ENCODE measurements at places on chromosomes 13 and 19.

GRCh38 chr19:19342086-19343015 lies 21.7 kb downstream of the MAU2 start:
- no peak for DNase-seq

DNA sequence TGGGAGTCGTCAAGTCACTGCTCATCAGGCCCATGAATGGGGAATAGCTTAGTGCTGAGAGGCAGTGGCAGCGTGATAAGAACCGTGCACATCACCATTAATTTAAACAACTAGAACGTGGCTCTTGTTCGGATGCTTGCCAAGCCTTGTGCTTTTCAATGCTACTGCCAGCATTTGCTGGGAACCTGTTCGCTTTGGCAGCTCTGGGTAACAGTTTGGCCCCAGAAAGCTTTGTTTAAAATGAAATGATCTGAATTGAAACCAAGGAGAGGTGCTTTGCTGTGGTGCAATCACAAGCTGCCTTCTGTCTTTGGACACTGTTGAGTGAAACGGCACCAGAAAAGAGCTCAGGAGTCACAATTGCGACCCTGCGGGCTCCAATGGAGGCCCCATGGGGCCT lies 53.5 kb upstream of the OLFM4 start:
- DNase-seq: no peak

DNA sequence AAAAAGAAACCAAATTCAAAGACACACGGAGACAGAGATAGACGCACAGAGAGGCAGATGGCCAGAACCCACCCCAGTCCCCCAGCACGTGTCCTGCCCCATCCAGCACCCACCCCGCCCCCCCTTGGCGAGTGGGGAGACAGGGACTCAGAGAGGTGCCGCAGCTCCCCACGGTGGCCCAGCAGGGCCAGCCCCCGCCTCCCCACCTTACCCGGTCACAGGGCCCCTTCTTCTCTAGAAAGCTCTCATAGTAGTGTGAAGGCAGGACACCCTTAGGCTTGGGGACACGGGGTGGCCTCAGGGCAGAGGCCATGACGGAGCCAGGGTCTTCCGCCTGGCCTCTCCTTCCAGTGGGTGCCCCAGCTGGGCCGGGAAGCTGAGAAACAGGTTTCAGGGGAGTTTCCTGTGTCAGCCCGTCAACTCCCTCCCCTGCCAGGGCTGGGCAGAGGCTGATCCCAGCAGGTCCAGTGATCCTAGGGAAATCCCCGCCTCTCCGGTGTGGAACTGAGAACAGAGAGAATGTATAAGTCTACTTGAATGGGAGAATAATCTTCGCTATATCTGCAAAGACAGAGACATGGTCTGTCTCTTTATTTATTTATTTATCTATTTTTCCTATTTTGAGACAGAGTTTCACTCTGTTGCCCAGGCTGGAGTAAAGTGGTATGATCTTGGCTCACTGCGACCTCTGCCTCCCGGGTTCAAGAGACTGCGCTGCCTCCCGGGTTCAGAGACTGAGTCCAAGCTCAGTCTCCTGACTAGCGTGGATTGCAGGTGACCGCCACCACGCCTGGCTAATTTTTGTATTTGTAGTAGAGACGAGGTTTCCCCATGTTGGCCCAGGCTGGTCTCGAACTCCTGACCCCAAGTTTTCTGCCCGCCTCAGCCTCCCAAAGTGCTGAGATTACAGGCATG lies at the start of gene STAP2:
TSS of gene STAP2 (minus strand) at position 387 of the 915 bp plus-strand sequence. CDS start at position 313, 74 bp downstream.
- DNase-seq: no peak

DNA sequence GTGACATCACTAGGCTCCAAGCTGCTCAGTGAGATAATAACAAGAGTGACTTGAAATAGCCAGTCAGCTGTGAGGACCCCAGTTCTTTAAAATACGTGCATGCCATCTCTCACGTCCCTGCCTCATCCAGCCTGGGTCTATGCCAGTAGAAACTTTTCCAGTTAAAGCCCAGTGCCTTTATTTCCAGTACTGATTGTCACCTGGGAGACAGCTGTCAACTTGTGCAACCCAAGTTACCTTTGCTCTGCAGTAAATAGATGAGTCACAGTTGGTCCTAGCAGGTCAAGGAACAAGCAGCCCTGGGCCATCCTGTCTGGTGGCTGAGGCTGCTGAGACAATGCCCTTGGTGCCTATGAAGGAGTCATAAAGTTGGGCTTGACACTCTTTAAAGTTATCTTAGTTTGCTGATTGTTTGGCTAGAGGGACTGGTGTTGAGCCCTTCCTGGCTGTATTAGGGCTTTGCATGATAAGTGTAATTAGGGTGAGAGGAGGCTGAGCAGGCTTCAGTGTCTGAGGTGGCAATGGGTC lies 228.7 kb downstream of the LACC1 start:
- DNase-seq: no peak

DNA sequence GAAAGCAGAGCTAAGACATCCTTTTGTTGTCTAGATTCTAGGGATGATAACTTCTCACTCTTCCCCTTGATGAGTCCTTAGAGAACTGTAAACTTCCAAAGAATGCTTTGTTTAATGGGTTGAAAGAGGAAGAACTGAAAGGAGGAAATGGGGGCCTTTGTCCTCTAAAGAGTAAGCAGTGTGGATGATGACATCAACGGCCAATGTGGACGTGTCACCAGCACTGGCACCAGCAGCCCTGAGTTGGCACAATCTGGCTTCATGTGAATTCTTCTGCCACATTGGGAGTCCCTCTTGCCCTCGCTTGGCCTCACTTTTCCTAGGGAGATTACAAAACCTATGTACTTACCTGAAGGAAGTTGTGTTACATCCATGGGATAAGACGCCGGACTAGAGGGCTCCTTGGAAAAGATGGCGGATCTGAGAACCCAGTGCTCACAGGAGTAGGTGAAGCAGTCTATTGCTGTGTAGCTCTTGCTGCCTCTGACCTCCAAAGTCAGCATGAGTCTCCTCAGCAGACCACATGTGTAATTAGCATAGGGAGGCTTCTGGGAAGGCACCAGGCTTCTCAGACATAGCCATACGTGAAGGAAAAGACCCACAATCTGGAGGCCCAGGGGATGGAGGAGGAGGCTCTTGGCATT lies 62.8 kb downstream of the RGCC start:
- no peak for DNase-seq

DNA sequence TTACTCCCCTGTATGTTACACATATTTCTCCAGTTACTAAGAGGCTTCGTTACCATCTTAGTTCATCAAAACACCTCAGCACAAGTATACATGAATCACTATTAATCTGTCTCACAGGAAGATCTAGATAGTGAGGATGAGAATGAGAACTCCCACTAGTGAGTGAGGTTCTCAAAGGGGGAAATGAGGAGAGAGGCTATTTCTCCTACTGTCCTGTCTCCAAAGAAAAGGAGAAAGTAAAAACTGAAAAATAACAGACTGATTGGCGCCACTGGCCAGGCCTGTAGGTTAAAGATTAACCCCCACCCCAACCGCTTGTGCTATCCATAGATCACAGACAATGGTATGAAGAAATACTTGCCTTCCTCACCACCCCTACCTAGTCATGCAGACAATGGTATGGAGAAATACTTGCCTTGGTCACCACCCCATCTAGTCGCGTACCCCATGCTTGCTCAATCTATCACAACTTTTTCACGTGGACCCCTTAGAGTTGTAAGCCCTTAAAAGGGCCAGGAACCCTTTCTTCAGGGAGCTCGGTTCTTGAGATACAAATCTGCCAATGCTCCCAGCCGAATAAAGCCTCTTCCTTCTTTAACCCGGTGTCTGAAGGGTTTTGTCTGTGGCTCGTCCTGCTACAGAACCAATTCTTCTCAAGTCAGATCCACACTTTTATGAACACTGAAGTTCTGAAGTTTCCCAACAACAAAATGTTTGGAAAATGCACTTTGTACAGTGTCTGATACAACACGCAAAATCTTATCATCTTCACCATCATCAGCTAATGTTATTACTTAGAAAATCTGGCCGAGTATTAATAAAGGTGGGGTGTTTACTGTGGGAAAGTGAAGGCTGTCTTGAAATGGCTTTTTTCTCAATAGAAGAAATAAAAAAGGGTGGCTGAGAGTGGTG lies 598.1 kb downstream of the UQCRFS1 start:
- DNase-seq: no peak

DNA sequence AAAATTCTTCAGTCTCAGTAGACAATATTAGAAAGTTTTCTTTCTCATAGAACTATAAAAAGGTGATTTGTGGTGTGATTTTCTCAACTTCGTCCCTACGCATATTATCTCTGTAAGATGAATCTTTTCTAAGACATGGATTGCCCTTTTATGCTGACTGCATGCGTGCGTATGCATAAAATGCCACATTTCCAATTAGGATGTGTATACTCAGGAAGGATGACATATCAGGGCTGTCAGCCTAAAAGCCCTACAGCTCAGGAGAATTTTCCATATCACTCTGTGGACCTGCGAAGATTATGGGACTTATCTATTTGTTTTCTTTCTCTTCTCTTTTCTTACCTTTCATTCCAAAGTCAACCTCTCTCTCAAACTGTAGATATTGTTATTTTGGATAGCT lies 166.5 kb upstream of the GPC6 start:
- DNase-seq: no peak
